ENCODE measurements at places on chromosomes 1 and 21. TPM values are rescaled to one million over a fixed set of nuclear protein-coding genes. Genes with fewer than 3 reads are reported as not detected.

The MIS18A gene
- total RNA-seq, result 6.7 TPM

The MROH9 gene
- not detected for total RNA-seq

The OR6Y1 gene
- total RNA-seq, result not detected

The LAX1 gene
- total RNA-seq, result 41.2 TPM

The JAM2 gene
- total RNA-seq, result 0.67 TPM

The CLCA1 gene
- not detected for total RNA-seq

The LIPI gene
- not detected for total RNA-seq

The ALPL gene
- not detected for total RNA-seq

The C1orf167 gene
- total RNA-seq, result not detected

The LHX8 gene
- total RNA-seq, result not detected

The DTL gene
- total RNA-seq, result 0.06 TPM

The RSRP1 gene
- 494 TPM for total RNA-seq

The ARHGAP30 gene
- total RNA-seq, result 222 TPM

The SSU72 gene
- 132 TPM for total RNA-seq

The TLR5 gene
- 7.1 TPM for total RNA-seq

Data from CD4-positive, alpha-beta memory T cell (primary cell).